ENCODE measurements at places on chromosomes 4 and X.

- no peak for DNase-seq
Observed at GRCh38 chrX:3738509-3738908, 25.1 kb upstream of the PRKX start.

DNA sequence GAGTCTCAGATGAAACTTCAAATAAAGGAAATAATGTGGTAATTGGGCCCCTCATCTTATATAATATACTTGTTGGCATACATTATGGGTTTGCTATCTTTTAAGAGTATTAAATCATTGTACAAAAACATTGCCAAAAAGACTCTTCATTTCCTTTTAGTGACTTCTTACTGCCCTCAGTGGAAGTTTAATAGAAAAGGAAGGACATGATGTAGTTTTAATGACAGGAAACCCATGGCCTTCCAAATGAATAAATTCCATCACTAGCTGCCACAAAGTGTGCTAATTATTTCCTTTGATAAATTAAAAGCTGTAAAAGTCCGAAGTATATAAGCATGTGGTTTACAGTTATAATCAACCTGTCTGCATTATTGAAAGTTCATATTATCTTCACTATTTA is 350.9 kb upstream of the HAND2 start:
- DNase-seq: no peak

- no peak for DNase-seq
Observed at GRCh38 chrX:134572816-134573682, 85.2 kb downstream of the PLAC1 start.

- no peak for DNase-seq
Observed at GRCh38 chr4:152095701-152096070, 334.9 kb upstream of the GATB start.

GRCh38 chr4:4614925-4615678 is 73.3 kb upstream of the STX18 start:
- no peak for DNase-seq

DNA sequence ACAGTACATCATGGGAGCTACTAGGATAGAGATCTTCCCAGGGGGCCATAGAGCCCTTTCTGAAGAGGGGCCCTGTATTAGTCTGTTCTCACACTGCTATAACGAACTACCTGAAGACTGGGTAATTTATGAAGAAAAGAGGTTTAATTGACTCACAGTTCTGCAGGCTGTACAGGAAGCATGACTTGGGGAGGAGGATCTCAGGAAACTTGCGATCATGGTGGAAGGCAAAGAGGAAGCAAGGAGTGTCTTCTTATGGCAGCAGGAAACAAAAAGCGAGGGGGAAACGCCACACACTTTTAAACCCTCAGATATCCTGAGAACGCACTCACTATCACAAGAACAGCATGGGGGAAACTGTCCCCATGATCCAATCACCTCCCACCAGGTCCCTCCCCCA is 4.2 kb upstream of the SLC9A6 start:
- DNase-seq: no peak

DNA sequence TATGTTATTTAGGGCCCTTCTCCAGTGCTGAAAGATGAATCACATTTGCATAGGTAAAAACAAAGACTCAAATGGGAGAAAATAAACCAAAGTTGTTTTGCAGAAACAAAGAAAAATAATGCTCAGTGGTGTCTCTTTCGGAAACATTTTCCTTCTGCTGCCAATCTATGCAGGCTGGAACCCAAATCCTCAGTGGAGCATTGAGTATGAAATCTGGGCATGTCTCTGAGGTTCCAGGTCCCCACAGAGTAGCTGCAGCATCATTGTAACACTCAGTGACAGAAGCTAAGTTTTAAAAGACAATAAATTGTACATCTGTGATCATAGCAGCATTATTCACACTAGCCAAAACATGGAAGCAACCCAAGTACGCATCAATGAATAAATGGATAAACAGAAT is 303.6 kb downstream of the FBXW7 start:
- no peak for DNase-seq

DNA sequence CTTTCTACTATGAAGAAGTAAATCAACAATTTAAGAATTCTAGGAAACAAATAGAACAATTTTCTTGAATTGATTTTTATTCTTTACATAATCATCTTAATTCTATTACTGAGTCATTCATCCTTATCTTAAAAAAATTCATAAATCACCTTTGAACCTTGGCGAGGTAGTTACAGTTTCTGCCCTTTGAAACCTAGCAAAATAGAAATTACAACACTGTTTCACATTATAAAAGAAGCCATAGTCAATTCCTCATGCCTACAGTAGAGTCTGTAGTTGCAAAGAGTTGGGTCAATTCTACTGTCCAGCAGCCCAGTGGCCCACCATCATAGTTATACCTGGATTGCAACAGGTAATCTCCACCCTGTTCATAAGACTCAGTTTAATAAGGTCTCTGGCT is 7.3 kb downstream of the SMIM31 start:
- no peak for DNase-seq

DNA sequence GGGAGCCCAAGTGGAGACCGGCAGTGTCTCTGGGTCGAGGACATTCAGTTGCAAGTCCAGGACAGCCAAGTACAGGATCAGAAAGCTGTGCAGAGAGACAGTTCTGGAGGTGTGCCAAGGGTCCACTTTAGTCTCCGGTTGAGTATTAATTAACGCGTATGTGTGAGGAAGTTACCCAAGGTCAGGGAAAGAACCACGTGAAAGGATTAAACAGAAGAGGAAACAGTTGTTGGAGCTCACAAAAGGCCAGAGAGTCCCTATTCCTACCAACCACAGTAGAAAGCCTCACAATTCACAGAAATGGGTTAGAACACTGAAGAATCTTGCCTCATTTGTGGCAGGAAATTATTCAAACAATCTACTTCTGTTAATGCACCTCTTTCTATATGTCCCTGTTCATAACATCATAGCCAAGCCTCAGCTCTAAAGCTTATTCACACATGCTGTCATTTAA is 17.9 kb upstream of the NSUN7 start:
- DNase-seq: no peak

DNA sequence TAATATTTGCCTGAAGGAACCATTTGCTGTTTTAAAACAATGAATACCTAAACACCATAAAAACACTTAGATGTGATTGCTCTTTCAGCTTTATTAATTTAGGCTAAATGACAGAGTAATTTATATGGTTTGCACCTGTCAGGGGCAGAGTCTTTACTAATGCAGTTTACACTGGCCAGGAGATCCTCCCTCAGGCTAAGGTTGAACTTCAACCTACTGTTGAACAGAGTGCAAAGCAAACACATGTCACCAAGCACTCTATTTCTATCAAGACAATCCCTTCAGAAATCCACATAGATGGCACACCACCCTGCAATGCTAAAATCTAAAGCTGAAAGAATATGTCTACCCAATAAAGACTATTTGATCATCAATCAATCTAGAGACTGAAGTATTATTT is 147.3 kb downstream of the KLHL13 start:
- no peak for DNase-seq

DNA sequence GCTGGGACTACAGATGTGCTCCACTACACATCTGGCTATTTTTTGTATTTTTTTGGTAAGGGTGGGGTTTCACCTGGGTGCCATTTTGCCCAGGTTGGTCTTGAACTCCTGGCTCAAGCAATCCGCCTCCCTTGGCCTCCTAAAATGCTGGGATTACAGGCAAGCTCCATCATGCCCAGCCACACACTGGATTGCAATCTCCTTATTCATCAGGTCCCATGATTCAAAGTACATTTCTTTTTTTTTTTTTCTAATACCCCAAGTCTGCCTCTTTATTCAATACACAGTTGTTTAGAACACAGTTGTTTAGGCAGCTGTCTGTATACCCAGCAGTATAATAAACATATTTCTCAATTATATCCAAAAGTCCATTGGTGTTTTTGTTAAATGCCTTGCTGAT is 130.3 kb upstream of the ARSJ start:
- DNase-seq: no peak

- DNase-seq: no peak
Observed at GRCh38 chr4:188779581-188779980, 640.3 kb downstream of the TRIML1 start.

DNA sequence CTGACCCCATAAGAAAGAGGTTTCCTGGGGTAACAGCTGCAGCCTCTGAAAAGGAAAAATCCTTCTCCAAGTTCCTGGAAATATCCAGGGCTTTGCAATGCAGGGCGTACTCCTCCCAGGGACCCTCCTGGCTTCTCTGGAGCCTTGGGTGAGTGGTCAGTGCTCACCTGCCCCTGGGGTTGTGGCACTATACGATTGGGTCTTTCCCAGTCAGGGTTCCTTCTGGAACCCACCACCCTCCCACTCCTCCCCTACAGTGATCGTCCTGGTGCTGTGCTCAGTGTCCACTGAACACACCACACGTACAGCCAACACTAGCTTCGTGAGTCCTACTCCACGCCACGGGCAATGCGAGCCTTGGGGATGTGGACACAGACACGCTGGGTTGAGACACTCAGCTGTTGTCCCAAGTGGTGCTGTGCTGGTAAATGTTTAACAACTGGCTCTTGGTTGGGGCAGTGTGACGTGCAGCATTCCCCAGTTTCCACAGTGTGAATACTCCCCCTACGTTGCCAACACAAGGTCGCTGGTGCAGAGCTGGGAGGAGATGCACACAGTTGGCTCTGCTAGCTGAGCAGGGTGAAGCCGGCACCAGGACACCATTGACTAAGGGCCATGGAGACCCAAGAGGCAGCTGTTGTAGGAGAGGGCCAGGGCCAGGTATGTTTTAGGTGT is 65.4 kb downstream of the HTRA3 start:
- DNase-seq: no peak

DNA sequence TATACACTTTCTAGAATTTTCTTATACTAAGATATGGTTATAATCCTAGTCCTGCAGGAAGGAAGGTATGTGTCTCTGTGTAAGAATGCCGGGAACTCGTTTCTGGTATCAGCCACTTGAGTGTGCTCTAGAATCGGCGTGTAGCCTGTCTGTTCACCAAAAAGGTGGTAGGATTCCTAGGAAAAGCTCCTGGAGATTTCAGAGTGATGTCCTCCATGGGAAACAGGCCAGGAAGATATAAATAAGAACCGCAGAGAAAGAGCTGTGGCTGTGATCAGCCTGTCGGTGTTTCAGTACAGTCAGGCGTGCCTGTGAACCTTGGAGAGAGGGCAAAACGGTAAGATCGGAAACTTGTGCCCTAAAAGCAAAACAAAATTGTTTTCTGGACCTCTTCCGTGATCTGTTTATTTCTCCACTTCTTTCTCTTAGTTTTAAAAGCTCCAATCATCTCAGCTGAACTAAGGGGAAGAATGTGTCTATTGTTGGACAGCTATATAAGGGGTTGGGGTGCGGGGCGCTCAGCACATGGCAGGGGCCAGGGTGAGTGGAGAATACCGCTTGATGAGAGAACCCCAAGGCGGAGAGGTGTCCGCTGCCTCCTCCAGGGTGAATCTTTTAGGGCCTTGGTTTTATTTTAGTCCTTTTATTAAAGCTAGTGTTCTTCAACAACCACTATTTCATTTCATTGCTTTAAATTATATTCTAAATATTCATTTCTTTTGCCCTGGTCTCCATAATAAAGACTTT is 303.8 kb upstream of the TENM3 start:
- DNase-seq: no peak

DNA sequence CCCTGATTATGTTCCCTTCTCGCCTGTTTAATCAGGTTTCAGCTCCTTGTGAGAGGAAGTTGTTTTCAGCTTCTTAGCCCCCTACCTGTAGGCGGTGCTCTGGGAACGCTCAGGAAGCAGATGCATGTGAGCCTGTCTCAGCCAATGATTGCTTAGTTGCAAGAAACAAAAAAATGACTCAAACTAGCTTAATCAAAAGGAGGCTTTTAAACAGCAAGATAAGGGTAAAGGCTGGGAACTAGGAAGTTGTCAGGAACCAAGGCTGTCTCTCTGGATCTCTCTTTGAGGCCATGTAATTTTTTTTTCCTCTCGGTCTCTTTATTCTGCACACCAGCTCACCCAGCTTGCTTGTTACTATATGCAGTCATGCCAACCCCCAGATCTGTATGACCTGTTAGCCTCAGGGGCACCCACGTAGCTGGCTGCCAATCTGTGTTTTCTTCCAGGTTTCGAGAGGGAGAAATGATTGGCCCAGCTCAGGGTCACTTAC is 109.1 kb downstream of the PTTG2 start:
- DNase-seq: no peak

- DNase-seq: no peak
Observed at GRCh38 chr4:113673450-113673849, 88.1 kb downstream of the CAMK2D start.

DNA sequence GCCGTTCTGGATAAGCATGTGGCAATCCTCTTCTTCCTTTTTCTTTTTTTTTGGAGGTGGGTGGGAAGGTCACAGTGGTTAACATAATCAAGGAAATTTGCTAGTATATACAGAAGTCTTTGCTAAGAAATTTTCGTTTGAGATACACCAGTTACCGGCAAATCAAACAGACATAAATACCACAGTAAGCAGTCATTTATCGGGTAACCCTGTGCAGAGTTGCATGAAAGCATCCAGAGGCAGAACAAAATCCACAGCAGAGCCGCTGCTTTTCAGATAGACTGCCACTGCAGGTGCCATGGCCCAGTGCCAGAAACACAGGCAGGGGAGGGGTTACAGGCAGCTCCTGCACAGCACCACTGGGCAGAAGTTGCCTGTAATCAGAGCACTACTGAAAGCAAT is 179.1 kb upstream of the MAB21L2 start:
- peak; percentile 44 for DNase-seq

DNA sequence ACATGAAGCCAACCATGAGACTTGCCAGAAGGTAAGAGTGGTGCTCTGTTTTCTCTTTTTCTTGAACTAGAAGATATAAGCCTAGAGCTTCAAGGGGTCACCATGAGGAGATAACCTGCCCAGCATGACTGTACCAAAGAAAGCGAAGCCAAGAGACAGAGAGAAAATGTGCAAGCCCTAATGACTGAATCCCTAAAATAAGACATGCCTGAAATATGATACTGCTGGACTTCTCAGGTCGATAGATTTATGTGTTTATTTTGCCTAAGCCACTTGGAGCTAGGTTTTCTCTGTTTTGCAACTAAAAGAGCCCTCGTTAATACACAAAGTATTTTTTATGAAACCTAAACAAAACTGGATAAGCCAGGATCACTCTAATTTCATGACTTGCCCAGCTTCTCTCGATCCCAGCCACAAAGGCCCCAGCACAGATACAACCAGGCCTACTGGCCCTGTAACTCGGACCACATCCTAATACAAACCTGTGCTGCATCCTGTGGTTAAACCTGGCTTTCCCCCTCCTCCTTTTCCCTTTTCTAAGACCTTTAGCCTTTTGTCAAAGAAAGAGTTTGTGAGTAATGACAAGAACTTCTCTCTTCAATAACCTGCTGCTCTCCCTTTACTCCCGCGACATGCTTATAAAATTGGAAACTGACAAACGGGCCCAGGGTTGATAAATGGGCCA is 185.8 kb downstream of the APBB2 start:
- no peak for DNase-seq

GRCh38 chrX:54288277-54288676 is 69.6 kb downstream of the WNK3 start:
- no peak for DNase-seq

DNA sequence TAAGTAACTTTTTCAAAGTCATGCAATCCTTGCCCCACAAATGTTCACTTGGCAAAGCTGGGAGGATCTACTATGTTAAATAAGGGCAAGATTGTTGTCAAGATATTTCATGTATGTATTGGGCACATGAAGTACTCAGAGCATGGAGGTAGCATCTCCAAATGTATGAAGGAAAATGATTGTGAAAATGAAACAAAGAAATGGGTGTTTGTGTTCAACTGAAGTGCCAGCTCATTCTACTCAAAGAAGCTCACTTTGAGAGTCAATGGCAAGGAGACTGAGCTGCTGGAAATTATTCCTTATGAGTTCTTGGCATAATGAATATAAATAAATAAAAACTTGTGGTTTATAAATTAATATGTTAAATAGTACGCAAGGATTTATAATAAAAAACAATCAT is 124.5 kb upstream of the ARSJ start:
- no peak for DNase-seq

All from renal cortex interstitium (tissue), 15 donors.